GOT3 (cell line): ENCODE measurements at places on chromosomes 5 and 9.

- no peak for DNase-seq
Measured at GRCh38 chr9:6843742-6844141, 86.0 kb downstream of the KDM4C start.

GRCh38 chr9:136565086-136565714 lies 19.4 kb upstream of the NOTCH1 start:
- DNase-seq: no peak

DNA sequence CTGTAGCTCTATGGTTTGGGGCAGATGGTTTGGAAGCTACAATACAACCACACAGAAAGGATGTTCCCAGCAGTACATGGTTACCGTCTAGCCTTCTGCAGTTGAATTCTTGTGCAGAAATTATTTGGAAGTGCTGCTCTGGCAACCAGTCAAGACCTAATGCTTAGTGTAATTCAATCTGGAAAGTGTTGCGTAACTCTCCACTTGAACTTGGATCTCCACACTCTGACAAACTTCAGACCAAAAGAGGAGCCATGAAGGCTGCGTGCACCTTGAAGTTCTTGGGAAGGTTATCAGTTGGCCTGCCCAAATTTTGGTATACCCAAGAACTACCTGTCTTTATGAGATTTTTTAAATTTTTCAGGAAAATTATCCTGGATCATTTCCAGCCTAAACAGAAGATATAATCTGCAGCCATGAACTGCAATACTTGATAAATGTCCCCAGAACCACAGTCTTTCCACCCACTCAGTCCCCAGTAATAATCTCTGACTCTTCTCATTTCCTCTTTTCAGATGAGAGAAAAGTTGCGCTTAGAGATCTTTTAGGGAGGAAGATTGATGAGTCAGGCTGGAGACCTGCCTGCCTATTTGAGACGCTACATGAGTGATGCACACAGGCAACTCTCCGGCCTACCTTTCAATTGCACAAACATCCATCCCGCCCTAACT lies 159.9 kb downstream of the FANCC start:
- no peak for DNase-seq

DNA sequence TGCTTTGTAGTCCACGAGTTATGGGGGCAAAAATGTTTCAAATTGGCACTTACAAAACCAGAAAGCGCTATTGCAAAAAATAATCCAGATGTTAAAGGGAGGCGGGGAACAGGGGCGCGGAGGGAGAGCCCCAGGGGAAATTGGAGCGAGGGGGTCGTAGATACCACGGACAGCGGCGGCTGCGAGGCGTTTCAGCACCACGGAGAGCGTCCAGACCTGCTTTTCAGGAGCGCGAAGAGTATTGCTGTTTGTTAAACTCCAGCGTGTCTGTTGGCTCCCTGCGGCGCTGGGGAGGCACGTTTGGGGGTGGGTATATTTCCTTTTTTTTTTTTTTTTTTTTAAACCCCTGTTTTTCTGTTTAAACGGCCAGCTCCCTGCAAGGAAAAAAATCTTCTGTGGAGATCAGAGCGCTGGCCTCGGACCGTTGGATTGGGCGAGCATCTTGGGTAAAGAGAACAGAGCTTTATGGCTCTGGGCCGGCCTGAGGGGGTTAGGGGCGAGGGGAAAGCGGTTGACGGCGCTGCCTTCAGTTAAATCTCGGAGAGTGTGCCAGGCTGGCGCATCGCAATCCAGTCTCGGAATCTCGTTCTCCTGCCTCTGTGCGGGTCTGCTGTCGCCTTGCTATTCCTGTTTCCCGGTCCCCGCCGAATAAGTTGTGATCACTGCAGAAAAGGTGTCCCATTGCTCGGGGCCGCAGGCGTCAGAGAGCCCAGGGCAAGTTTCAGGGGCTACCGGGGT lies at the start of gene GLRA1:
Gene GLRA1, minus strand, starts transcription at position 288 of the 738 bp plus-strand sequence. CDS start 302 bp downstream, outside the sequence.
- DNase-seq: no peak

DNA sequence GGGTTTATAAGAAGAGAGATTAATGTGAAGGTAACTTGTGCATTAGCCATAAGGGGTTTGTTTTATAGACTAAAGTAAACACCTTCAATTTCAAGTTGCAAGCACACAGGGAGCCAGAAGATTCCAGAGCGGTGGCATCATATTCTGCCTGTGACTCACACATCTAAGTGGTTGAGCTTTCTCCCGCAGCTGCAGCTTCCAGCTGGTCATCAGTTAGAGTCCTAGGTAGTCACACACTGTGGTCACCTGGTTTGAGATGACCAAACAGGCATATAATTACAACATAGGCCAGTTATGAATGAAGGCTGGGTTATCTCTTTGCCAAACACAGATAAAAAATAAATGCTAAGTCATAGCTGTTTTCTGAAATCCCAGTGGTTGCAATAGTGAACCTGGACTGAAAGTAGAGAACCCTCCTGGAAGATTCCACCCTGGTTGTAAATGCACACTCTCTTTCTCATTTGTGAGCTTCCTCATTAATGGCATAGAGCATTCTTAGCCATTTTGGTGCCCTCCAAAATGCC lies 171.3 kb downstream of the GDNF start:
- DNase-seq: peak; percentile 12

DNA sequence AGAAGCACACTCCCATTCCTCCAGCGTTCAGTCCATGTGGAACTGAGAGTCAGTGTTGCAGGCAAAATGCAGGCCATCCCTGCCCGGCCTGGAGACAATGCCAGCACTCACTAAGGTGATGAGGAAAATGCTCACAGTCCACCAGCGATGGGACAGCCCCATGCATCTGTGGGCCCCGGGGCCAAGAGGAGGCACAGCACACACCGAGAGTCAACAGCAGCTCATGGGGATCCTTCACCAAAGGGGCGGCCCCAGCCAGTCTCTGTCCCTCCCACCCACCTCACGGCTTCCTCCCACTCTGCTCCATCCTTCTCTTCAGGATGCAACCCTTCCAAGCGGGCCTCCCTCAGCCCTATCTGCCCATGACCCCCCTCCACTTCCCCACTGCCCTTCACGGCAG lies 6.2 kb downstream of the SEMA4D start:
- DNase-seq: no peak

DNA sequence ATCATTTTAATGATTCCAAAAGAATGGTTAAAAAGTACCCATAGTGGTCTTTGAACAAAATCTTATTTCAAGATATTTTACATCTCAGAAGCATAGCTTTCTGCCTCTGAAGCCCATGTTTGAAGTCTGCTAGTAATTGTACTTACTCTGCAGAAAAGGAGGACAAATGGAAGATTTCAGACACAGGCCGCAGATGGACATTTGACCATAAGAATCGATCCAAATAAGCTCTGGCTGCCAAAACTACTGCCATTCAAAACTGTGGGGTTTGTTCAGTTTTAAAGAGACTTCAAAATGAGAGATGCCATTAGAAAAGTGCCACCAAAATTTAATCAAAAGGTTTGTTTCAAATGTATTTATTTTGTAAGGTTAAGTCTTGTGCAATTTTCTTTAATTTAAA lies 306.7 kb downstream of the DTWD2 start:
- DNase-seq: no peak

- no peak for DNase-seq
Measured at GRCh38 chr9:34450644-34451043, 7.7 kb downstream of the FAM219A start.

GRCh38 chr5:172111852-172112225 lies 76.2 kb downstream of the STK10 start:
- DNase-seq: no peak

DNA sequence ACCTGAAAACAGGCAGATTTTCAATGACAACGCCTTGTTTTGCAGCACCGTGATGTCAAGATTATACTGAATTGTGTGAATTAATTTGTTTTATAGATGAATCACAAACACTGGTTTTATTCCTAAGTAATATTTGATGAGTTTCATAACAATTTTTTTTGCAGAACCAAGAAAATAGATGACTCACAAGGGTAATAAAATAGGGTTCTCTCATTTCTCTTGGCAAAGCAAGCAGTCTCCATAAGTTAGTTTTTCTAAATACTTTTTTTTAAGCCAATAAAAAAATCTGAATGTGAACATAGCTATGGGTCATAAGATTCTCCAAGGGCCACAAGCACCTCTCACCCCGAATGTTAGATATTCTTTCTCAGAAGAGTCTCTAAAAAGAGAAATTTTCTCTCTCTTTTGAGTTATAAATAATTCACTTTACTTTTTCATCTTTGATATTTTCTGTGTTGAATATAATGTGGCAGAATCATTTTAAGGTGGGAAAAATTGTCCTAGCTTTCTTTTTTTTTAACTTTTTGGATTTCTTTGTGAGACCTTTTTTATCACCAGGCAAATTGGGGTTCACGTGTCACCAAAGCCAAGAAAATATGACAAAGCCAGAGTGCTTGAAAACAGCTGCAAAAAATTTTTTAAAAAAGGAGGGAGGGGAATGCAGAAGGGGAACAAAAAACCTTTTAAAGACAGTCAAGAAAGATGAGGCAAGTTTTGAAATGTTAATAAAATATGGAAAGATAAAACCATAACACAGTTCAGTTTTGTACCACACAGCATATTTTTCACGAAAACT lies 174.6 kb upstream of the DAPK1 start:
- DNase-seq: no peak

GRCh38 chr9:137113385-137114159 lies 961 bp downstream of the DPP7 start:
- no peak for DNase-seq

GRCh38 chr9:35193762-35194161 lies 32.0 kb downstream of the UNC13B start:
- no peak for DNase-seq

- DNase-seq: no peak
Measured at GRCh38 chr5:169273451-169273850, 27.5 kb downstream of the SLIT3 start.

DNA sequence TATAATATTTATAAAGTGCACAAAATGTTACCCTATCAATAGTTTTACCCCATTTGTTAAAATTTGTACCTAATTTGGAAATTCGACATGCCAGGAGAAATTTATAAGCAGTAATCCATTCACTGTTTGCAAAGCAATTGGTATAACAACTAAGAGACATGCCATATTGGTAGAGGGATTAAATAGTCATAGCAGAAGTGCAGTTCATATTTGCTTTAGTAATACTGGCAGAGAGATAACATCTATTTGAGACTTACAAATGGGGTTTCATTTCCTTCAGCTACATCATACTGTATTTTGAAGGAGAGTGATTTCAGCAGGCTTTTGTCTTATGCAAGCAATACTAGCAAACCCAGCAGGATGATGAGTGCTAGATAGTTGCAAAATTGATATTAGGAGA lies 610.4 kb upstream of the CDH10 start:
- DNase-seq: no peak

DNA sequence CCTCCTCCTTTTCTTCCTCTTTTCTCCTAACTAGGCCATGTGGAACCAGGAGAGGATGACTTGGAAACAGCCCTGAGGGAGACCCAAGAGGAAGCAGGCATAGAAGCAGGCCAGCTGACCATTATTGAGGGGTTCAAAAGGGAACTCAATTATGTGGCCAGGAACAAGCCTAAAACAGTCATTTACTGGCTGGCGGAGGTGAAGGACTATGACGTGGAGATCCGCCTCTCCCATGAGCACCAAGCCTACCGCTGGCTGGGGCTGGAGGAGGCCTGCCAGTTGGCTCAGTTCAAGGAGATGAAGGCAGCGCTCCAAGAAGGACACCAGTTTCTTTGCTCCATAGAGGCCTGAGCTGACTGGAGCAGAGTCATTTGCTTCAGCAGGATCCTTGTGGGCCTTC lies 13.7 kb downstream of the NUDT2 start:
- no peak for DNase-seq

DNA sequence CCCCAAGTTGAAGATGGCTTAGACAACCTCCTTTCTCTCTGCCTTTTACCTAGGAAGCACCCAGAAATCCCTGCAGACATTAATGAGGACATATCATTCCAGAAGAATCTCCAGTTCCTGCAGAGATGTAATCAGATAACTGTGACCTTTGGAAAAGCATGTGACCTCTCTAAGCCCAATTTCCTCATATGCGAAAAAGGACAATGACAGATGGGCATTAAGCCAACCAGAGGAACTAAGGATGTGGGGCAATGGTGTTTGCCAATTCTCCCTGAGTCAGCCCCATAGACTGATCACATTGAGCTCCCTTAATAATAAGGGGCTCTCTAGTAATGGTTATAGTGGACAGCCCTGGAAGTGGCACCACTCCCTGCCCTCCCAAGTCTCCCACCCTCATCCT lies 10.1 kb upstream of the FOXI1 start:
- DNase-seq: no peak

DNA sequence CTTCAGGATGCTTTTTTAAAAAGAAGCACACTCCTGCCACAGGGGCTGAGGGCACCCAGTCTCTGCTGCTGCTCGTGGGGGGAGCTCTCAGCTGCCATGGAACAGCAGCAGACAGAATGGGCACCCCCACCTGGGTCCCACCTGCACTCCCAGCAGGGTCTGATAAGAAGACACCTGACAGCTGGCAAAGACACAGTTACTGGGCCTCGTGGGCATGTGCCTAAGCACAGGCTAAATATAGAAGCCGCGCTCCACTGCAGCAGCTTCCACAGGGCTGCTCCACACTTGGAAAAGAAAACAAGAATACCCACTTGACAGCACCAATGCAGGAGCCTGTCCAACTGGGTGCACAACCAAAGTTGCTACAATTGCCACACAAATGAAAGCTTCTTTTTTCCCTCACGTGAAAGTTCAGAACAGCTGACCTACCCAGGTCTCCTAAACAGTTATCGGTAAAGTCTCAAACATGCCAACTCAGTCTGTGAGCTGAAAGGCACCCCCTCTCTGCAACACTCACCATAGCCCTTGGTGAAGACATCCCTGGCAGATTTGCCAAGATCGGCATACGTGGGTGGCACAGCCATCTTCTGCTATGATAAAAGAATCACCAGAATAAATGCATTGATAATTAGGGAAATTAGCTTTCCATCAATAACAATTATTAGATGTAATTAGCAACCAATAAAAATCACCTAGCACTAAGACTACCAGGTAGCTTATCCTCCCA lies 12.2 kb downstream of the VDAC1 start:
- DNase-seq: no peak

DNA sequence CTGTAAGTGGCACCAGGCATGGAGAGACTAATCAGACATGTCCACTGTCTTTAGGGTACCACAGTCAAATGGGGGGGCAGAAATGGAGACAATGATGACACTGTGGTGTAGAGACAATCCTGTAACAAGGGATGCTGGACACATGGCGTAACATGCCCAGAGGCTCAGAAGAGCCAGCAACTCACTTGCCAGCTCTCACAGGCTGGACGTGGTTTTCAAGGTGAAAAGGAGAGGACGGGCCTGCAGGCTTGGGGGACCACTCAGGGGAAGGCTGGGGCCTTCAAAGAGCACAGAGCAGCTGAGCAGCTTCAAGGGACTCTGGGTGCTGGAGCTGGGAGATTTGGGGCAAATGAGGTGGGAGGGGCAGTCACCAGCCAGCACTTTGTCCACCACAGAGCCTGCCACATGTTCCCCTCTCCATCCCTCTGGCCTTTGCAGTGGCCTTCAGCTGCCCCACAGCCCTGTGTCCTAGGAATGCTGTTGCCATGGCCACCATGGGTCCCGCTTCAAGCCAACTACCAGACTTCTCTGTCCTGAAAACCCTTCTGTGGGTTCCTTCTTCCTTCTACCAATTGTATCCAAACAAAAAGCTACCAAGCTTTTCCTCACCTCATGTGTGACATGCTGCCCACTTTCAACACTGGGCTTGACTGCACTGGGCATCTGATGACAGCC lies 140.4 kb downstream of the GABBR2 start:
- no peak for DNase-seq
